Fibroblast of skin of right quadriceps (primary cell): ENCODE measurements at places on chromosomes 3 and 15.
A peak's percentile ranks its signal among the peaks of the same experiment; 100 is the strongest.

- no peak for DNase-seq
These were observed 44.6 kb upstream of the SLC25A36 start for GRCh38 chr3:140896997-140897396.

- no peak for DNase-seq
These were observed 555.5 kb upstream of the TBL1XR1 start for GRCh38 chr3:177752831-177753230.

DNA sequence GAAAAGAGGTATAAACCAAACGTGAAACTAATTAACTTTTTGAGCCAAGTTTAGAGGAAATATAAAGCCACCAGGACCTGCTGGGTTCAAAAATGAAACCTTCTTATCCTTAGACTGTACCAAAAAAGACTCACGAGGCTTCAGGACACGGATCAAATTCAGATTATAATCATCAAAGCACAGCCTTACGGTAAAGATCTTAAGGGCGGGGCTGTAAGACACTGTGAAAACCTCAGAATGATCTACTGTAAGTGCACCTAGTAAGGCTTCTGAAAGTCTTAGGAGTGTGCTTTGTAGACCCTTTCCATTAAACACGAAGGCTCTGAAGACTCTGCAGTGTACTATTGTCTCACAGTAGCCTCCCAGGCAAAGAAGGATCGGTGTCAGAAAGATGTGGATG lies 26.8 kb downstream of the TARS3 start:
- no peak for DNase-seq

DNA sequence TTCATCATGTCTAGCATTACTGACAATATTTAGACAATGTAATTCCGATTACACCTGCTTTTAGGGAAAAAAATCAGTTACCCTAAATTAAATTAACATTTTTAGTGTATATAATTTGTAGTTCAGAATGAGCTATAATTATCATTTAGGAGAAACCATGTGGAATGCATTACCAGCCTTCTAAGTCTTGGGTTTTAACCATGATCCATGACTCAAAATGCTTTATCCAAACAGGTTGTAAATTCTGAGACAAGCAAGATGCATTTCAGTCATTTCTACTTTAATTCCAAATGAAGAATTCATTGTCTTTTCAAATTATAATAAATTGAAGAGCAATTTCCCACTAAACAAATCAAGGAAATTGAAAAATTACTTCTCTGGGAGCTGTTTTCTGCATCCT lies 243.7 kb upstream of the LRIG1 start:
- DNase-seq, result peak; percentile 64

DNA sequence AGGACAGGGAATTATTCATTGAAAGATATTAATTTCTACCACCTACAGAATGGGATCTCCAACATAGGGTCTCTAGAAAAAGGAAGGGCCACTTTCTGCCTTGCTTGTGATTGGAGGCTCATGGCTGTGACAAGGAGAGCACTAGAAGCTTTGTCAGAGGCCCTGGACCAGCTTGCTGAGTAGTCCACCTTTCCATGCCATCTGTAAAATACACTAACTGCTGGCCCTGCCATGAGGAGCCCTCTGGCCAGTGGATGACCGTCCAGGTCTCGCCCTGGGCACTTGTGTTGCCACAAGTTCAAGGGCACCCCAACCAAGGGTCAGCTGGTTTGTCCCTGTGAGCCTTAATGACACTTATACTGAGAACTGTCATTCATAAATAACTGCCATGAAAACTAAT lies 1.6 kb upstream of the SYNM start:
- DNase-seq, result no peak
